ENCODE measurements at places on chromosomes 6 and 20. TPM values are rescaled to one million over a fixed set of nuclear protein-coding genes. Genes with fewer than 3 reads are reported as not detected.
A peak's percentile ranks its signal among the peaks of the same experiment; 100 is the strongest.

C6orf136 gene
- 44.4 TPM for polyA plus RNA-seq

CLPSL2 gene
- not detected for polyA plus RNA-seq

THBD gene
- 2.6 TPM for polyA plus RNA-seq

WFDC5 gene
- 0.12 TPM for polyA plus RNA-seq

SIGLEC1 gene
- 6.3 TPM for polyA plus RNA-seq

- no peak for DNase-seq
- H3K27me3 ChIP-seq: peaks cover 3% of the 10 kb centered on the region
- no peak overlapping the region for H3K4me3 ChIP-seq
- H3K36me3 ChIP-seq: no peaks in the 10 kb centered on the region
- no peak overlapping the region for H3K27ac ChIP-seq
- no peaks in the 10 kb centered on the region for H3K4me1 ChIP-seq
Observed at GRCh38 chr20:951384-952169, 35.4 kb upstream of the ANGPT4 start.

DNA sequence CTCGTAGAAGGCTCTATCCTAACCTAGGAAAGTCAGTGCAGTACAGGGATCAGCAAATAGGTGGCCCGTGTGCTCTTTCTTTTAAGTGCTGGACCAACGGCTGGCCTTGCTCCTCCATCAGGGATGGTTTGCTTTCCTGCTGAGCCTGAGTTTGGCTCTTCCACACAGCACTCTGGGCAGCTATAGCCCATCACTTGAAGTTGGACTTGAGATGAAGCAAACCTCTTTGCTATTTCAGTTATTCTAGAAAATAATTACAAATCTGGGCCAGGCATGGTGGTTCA is 66.9 kb upstream of the KCNK16 start:
- no peak for DNase-seq
- H3K27me3 ChIP-seq: no peaks in the 10 kb centered on the region
- no peak overlapping the region for H3K4me3 ChIP-seq
- H3K27ac ChIP-seq: no peak overlapping the region
- no peaks in the 10 kb centered on the region for H3K4me1 ChIP-seq

DNA sequence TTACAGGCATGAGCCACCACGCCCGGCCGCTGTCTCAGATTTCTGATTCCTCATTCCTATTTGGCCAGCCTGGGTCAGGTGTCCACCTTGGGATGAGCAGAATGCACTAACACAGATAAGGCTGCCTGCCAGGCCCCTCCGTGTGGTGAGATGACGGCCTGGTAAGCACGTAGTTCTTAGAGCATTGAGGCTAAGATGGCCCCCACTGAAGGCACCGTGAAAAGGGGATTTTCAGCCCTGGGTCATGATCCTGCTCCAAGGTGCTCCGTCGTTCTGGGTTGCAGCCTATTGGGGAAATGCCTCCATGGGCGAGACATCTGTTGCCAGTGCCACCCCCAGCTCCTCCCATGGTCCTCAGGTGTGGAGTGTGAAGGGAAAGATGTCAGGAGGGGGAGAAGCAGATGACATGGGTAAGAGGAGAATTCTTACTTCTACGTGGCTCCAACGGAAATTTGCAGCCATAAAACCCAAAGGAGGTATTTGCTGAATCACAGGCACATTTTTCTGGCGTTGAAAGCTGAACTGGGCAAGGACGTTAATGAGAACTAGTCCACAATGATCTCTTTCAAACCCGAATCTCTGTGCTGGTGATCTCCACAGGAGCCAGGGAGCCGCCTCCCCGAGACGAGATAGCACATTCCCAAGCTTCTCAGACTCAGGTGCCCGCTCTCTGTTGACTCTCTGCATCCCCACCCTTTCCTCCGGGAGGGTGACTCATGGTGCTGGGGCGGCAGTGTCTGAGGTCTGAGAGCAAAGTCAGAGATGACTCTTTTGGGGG is 34.0 kb upstream of the BMP6 start:
- H3K27me3 ChIP-seq: no peaks in the 10 kb centered on the region
- no peaks in the 10 kb centered on the region for H3K36me3 ChIP-seq
- no peaks in the 10 kb centered on the region for H3K4me1 ChIP-seq
- no peak overlapping the region for H3K4me3 ChIP-seq
- no peak overlapping the region for H3K27ac ChIP-seq

GRCh38 chr20:36474563-36474962 is 66.8 kb upstream of the MYL9 start:
- peaks cover 18% of the 10 kb centered on the region for H3K4me1 ChIP-seq
- H3K27ac ChIP-seq: no peak overlapping the region
- no peak for DNase-seq

HLA-G gene
- polyA plus RNA-seq: not detected

LTA gene
- polyA plus RNA-seq: not detected

COL20A1 gene
- not detected for polyA plus RNA-seq

GRCh38 chr20:63205896-63206295 is 10.0 kb downstream of the YTHDF1 start:
- no peaks in the 10 kb centered on the region for H3K27me3 ChIP-seq
- no peaks in the 10 kb centered on the region for H3K4me1 ChIP-seq

DNA sequence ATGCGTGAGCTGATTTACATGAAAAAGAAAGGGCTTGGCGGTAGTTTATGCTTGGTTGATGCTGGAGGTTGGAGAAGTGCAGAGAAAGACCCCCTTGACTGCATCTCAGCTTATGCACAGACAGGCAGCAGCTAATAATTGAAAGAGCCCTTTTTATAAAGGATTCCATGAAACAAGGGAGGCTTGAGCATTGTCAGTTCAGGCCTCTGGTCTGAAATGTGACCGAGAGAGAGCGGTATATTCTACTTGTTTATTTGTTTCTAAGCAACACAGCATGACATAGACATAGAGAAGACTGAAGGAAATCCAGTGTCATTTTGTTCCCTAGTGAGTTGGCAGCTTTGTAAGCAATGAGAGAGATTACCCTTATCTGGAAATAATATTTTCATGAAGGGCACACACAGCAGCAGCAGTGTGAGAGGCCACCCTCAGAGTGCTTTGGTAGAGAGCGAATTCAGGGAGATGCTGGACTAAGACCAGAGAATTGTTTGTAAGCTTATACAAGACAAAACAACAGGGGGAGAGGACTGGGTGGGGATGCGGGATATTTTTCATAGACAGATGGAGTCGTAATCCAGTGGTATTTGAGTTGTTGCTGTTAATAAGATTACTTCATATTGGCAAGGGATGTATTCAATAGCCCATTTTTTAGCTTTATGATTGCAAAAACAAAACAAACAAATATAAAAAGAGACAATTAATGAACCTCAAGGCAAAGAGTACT is 34.6 kb upstream of the LAMA2 start:
- H3K4me3 ChIP-seq: no peak overlapping the region
- no peak for DNase-seq
- no peak overlapping the region for H3K27ac ChIP-seq
- H3K27me3 ChIP-seq: no peaks in the 10 kb centered on the region

GRCh38 chr6:39223061-39223460 is 6.2 kb downstream of the KCNK5 start:
- no peaks in the 10 kb centered on the region for H3K27me3 ChIP-seq
- no peak overlapping the region for H3K27ac ChIP-seq
- peaks cover 4% of the 10 kb centered on the region for H3K36me3 ChIP-seq
- no peak overlapping the region for H3K4me3 ChIP-seq

DNA sequence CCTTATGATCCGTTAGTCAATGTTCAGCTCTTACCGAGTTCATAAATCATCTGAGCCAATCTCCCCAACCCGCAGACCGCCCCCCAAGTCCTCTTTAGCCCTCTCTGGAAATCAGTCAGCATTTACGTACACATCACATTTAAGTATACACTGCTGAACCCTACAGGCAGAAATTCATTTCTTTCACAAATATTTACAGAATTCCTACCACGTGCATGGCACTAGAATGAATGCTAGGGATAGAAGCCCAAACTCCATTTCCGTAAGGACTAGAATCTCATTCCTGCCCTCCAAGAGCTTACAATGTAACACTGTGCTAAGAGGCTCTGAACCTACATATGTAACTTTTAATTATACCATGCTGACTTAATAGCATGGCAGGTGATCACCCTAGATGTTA is 1.8 kb downstream of the OSER1 start:
- H3K4me1 ChIP-seq: peaks cover 6% of the 10 kb centered on the region
- peak overlapping the region; percentile 72 for H3K4me3 ChIP-seq
- H3K36me3 ChIP-seq: peaks cover 12% of the 10 kb centered on the region
- H3K27me3 ChIP-seq: no peaks in the 10 kb centered on the region
- no peak for DNase-seq

- H3K36me3 ChIP-seq: no peaks in the 10 kb centered on the region
- H3K4me1 ChIP-seq: peaks cover under 1% of the 10 kb centered on the region
- H3K4me3 ChIP-seq: no peak overlapping the region
- no peak overlapping the region for H3K27ac ChIP-seq
- H3K27me3 ChIP-seq: no peaks in the 10 kb centered on the region
- no peak for DNase-seq
Observed at GRCh38 chr6:54813892-54814291, 32.7 kb upstream of the FAM83B start.

TNF gene
- polyA plus RNA-seq: 0.45 TPM

DNA sequence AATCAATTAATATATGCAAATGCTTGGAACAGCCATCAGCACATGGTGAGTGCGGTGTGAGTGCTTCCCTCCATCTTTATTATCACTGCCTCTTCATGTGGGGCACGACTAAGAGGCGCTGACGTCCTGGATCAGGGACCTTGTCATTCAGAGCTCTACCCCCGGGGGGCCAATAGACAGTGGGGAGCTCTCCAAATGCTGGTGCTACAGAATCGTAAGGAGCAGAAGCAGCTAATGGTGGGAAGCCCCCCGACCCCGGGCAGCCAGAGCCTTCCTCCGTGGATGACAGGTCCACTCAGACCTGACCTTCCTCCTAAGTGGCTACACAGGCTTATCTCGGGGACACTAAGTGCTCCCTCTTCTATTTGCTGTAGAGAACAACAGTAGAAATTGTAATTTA is 257.5 kb upstream of the PMEPA1 start:
- DNase-seq: no peak
- peaks cover 3% of the 10 kb centered on the region for H3K27me3 ChIP-seq
- no peak overlapping the region for H3K4me3 ChIP-seq

OSBPL2 gene
- polyA plus RNA-seq: 28.1 TPM

- H3K4me3 ChIP-seq: no peak overlapping the region
- no peaks in the 10 kb centered on the region for H3K4me1 ChIP-seq
- DNase-seq: no peak
Observed at GRCh38 chr6:140845701-140846100, 1287.0 kb upstream of the GJE1 start.

DNA sequence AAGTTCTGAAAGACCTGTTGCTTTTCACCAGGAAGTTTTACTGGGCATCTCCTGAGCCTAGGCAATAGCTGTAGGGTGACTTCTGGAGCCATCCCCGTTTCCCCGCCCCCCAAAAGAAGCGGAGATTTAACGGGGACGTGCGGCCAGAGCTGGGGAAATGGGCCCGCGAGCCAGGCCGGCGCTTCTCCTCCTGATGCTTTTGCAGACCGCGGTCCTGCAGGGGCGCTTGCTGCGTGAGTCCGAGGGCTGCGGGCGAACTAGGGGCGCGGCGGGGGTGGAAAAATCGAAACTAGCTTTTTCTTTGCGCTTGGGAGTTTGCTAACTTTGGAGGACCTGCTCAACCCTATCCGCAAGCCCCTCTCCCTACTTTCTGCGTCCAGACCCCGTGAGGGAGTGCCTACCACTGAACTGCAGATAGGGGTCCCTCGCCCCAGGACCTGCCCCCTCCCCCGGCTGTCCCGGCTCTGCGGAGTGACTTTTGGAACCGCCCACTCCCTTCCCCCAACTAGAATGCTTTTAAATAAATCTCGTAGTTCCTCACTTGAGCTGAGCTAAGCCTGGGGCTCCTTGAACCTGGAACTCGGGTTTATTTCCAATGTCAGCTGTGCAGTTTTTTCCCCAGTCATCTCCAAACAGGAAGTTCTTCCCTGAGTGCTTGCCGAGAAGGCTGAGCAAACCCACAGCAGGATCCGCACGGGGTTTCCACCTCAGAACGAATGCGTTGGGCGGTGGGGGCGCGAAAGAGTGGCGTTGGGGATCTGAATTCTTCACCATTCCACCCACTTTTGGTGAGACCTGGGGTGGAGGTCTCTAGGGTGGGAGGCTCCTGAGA is at the start of gene HFE:
Gene HFE (plus strand): TSS at position 146 of the 832 bp plus-strand sequence. CDS start 12 bp downstream, at position 158.
- peak within 1 kb of the TSS; percentile 61 for H3K4me3 ChIP-seq
- no peaks in the 10 kb centered on the region for H3K36me3 ChIP-seq
- peak within 1 kb of the TSS; percentile 88 for H3K27ac ChIP-seq

DNA sequence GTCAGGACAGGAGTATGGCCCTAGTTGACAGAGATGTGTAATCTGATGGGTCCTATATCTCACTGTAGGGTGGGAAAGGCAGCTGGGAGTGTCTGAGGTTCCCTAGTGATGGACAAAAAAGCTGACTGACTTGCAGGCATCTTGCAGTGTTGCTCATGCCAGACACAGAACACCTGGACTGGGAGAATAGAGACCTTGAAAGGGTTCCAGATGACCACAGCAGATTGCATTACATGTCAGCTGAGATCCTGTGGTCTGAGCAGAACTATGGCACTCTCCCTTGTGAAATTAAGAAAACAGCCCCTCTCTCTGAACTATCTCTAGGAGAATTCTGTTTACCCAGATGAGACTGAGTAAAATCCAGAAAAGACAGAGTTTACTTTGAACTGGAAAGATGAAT is 212.6 kb upstream of the MAN1A1 start:
- no peaks in the 10 kb centered on the region for H3K36me3 ChIP-seq
- H3K27me3 ChIP-seq: no peaks in the 10 kb centered on the region
- H3K4me3 ChIP-seq: no peak overlapping the region
- no peak for DNase-seq
- no peaks in the 10 kb centered on the region for H3K4me1 ChIP-seq

DNA sequence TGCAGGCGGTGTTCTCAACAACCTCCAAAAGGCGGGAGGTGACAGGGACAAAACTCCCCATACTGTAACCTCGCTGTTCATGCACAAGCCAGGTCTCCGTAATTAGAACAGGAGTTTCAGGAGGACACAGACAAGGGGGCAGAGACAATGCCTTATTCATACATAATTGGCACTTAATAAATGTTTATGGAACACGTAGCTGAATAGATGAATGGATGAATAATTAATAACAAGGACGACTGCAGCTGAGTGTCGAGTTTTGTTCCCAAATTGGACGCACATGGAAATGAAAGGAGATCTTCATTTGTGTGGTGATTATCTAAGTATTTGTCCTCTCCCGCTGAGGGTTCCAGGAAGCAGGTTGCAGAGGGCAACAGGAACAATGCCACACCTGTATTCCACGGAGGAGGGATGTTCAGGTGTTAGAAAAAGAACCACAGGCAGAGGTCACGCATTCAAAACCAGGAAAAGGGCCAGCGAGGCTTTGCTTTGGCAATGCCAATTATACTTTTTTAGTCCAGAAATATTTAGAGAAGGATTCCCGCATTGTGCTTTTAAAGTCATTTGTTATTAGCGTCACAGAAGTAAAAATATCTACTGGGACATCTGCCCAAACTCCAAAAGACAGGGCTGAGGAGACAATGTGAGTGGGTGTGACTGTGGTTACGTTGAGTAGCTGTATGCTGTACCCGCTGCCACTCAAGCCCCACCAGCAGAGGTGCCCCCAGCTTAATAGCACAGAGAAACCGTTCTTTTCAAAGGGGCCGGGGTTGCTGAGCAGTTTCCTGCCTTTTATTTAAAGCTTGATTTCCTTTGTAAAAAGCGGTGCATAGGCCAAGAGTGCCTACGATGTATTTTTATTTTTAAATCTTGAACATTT is 123.3 kb downstream of the PXDC1 start:
- no peaks in the 10 kb centered on the region for H3K27me3 ChIP-seq
- peaks cover 6% of the 10 kb centered on the region for H3K4me1 ChIP-seq
- no peak overlapping the region for H3K4me3 ChIP-seq
- H3K27ac ChIP-seq: no peak overlapping the region
- no peak for DNase-seq
- no peaks in the 10 kb centered on the region for H3K36me3 ChIP-seq
